GM19239 (cell line): ENCODE measurements at places on chromosomes 2 and 18.

- no peak for DNase-seq
These were observed 161.4 kb downstream of the ZEB2 start for GRCh38 chr2:144358374-144358964.

- no peak for DNase-seq
These were observed 37.2 kb downstream of the DRC1 start for GRCh38 chr2:26438926-26439325.

DNA sequence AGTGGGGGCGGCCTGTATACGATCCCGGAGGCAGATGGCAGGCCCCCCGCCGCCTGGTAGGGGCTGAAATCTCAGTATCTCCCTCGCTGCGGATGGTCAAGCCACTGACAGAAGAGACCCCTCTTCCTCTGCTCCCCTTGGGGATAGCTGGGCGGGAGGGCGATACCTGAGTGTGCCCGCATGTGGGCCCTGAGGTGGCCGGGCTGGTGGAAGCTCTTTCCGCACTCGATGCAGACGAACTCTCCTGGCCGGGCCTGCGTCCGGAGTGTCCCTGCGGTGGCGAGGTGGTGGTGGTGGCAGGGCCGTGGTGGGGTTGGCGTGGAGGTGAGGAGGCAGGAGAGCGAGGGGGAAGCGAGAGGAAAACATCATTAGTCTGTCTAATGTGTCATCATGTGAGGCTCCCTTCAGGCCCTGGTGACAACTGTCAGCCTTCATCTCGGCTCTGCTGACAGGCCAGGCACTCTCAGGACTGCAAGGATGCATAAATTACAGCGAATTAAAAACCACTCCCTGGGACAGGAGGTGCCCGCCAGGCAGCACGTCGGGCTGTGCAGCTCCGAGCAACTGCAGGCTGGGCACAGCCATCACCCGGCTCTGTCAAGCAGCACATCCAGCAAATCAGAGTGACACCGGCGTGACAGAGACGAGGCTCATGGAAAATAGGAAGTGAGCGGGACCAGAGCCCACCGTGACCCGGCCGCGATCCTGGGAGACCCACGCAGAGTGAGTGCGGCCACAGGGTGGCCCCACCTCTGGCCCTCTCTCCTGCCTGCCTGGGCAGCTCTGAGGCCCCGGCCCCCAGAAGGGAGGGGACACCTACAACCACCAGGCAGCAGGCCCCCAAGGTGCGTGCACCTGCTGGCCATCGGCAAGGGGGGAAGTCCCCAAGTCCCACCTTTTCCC is 123.5 kb downstream of the ZNF516 start:
- DNase-seq: no peak

DNA sequence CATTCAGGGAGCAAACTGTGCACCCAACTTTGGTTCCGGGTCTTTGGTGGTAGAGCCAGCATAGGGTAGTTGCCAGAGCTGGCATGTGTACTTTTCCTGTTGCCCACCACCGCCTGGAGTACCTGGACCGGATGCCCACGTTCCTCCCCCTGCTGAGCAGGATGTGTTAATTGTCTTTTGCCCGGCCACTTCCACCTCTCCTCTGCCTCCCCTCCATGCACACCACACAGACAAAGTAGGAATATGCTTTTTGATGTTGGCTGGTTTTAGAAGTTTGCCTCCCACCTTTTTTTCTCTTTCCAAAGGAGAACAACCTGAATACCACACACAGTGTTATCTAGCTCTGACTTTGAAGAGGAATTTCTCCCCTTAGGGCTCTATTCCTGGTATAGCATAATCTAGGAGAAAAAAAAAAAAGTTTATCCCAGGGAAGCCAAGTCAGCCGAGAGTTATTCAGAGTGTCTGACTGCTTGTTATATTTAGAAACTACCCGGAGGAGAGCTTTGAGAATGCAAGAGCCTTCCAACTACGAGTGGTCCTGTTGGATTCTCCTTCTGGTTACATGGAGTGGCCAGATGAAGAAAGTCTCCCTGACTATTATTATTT is 111.9 kb downstream of the SETBP1 start:
- DNase-seq: no peak

- DNase-seq: no peak
These were observed 46.2 kb downstream of the RPRM start for GRCh38 chr2:153432381-153432780.

GRCh38 chr2:144946263-144946662 is 426.3 kb upstream of the ZEB2 start:
- DNase-seq: no peak

DNA sequence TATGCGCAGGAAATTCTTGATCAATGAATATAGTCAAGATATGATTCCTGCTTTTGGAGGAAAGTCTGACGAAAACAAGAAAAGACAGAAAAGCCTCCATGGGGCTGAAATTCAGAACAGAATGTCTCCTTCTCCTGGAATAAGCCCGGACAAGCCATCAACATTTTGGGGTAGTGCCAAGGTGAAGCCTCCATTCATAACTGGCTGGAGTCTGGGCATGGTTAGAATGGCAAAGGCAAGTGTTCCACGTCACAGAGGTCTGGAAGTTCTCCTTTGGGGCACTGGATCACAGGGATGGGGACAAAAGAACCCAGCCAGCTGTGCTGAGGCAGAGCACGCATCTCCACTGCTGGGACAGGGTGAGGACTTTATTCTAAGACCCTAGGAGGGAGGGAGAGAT is 505.7 kb downstream of the CMPK2 start:
- DNase-seq: no peak

DNA sequence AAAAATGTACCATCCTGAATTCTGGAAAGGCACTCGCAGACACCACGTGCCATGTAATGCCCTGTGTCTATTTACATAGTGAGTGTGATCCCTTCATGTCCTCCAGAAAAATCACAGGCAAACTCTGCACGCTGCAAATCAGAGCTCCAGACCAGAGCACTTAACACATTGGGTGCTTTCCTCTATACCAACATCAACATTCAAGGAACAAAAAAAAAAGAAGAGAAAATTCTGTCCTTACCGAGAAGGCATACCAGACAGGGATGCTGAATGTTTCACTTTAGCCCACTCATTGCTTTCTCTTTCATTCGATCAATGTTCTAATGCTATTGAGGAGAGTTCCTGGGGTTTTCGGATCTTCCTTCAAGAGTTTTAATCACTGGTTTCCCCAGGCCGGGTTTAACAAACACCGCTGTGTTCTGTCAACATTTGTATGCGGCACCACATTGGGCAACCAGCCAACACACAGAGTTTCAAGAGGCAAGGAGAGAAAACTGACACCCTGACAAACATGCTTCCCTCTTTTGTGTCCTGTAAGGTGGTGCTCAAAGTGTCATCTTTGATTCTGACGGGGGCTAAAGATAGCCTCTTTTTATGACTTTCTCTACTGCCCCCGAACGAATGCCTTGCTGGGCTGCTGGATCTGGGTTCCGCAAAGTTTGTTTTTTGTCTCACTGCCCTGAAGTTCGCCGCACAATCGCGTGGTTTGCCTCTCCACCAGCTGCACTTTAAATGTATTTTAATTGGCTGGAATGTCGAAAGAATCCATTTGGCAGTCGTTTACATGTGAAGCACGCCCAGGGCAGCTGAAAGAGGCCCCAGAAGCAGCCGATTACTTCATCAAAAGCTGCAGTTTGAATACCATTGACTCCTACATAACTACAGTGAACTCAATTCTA is 106.4 kb upstream of the NCKAP5 start:
- no peak for DNase-seq

GRCh38 chr18:3207565-3207964 is 12.2 kb downstream of the MYOM1 start:
- no peak for DNase-seq

- no peak for DNase-seq
These were observed 199.2 kb downstream of the KCNS3 start for GRCh38 chr2:18077704-18078103.

DNA sequence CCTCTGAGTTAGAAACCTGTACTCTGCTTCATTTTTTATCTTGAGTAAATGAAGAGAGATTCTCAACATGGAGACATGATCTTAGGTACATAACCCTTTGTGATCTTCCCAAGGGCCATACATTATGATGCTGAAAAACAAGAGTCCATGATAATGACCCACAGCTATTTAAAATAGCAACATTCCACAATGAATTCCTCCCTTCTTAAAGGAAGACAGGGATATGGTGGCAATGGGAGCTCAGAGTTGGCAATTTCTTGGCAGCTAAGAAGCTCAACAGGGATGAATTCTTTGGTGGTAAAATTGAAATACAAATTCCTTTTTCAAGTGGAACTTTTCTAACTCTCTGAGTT is 638.5 kb downstream of the CNTNAP5 start:
- no peak for DNase-seq

DNA sequence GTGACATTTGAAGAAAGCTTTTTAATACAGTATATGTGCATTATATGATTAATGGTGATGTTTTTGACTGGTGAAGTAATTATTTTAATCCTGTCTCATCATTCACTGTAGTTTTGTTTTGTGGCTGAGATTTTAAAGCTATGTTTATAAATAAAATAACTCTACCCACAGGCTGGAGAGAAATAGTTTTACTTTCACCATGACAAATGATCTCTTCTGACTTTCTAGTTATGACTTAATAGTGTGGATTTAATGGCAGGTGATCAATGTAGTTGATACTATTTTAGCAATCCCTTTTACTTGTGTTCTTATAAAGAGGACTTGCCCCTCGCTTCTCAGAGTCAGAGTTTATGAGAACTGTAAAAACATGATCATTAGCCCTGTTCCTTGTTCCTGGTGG is 289.5 kb upstream of the SIX3 start:
- no peak for DNase-seq

- DNase-seq: no peak
These were observed 60.2 kb downstream of the DPP4 start for GRCh38 chr2:162013514-162014475.

DNA sequence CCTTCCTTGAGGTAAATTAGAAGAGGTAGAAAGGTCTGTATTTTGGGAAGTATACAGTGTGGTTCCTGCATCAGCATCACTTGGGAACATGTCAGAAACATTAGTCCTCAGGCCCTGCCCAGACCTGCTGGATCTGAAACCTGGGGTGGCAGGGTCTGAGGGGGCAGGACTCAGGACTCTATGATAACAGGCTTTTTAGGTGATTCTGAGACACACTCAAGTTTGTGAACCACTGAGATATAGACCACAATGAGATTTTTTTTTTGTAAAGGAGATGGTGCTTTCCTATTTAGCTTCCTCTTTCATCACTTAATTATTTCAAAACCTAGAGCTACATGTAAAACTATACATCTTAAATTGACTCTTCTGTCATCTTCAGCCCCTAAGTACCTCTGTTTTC is 262.7 kb upstream of the SPOPL start:
- DNase-seq: no peak

GRCh38 chr18:9619545-9619944 is 5.2 kb upstream of the PPP4R1 start:
- DNase-seq: no peak

- no peak for DNase-seq
These were observed 164.1 kb upstream of the FOSL2 start for GRCh38 chr2:28228434-28228995.

DNA sequence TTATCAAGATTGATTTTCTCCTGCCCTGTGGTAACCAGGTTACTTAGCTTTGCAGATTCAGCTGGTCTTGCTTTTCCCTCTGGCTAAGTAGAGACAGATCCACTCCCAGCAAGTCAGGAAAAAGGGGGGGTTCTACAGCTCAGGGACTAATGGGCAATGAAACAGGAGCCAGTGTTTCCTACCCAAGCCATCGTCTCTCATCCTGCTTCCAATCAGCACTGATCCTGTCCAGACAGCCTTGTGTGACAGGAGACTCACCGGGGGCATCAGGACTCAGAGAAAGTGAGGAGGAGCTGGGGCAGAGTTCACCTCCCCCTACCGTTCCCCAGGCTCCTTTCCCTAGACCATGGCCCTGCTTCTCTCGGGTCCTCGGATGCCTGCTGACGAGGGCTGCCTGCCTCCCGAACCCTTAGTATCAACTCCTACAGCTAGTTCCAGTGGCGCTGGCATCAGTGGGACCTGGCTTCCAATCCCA is 307.6 kb downstream of the ALK start:
- DNase-seq: no peak

DNA sequence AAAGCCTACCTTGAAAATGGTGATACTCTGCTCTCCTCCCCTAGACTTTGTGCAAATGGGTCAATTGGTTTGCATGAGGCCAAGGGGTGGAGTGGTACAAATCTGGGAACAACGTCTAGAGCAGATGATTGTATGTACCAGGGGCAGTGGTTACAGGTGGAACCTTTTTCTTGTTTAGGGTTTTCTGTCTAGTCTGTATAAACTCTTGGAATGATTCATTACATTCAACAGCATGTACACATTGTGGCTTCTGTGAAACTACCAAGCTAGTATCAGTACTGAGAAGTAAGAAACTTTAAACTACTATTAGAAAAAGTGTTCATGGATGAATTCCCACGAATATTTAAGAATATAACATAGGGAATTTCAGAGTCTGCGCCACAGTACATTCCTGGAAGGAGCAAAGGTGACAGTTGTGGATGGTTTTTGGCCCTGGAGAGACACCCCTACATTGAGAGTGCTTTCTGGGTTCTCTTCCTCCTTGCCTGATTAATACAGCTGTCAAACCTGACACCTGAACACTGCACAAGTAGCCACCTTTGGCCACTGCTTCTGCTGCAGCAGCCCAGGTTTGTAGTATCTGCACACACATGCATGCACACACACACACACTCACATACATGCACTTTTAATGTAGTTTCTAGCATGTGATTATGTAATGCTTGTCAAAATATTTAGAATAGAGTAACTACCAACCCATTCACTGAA is 30.0 kb downstream of the CFAP221 start:
- DNase-seq: peak; percentile 22

DNA sequence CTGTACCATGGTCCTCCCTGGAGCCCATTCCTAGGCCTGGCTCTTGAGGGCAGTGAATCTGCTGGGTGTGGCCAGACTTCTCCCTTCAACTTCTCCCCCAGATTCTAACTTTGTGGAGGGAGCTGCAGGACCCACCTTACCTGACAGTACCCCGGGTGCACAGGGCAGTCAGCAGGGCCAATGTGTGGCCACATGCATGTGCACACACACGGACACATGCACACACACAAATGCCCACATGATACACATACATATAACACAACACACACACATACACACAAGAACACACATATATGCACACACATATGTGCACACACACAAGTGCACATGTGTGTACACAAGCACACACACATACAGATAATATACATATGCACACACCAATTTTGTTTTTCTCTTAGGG is 300.0 kb upstream of the HS6ST1 start:
- DNase-seq: no peak
